ENCODE measurements at places on chromosomes 11 and 22.

DNA sequence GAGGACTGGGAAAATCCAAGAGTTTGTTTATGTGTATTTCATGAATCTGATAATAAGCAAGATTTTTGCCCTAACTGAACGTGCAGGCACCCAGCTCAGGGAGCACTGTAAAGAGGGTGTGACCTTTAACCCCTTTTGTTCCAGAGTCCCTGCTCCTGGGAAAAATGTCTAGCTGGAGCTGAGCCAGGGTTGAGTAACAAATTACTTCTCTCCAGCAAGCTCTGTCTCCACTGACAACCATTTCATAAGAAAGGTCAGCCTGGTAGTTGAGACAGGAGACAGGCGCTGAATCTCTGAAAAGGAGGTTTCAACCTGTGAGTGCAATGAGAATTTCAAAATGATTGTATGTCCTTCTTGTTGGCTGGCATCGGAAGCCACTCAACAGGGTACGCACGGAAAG is 156.4 kb upstream of the NARS2 start:
- no peak for DNase-seq

GRCh38 chr11:65538232-65538914 is 13.5 kb downstream of the SCYL1 start:
- no peak for DNase-seq

GRCh38 chr11:3163241-3163981 is 1.7 kb downstream of the OSBPL5 start:
- no peak for DNase-seq

DNA sequence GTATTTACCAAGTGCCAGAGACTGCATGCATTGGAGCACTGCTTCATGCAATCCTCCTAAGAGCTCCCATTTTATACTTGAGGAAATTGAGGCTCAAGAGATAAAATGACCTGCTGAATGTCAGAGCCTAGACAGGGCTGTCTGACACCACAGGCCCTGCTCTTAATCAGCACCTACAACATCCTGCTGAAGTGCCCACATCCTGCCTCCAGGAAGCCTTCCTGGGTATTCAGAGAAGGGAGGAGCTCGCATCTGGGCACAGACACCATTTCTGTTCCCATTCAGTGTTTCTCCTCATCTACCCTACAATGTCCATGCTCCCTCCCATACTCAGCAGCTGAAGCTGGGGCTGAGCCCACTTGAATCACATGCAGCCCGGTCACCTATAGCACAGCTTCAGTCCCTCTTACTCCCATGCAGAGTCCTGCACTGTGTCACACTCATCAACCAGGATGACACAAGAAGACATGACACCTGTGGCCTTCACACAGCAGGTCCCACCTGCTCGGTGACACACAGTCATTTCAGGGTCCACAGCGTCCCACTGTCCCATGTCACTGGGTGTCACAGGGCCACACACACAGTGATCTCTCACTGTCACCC is 53.1 kb downstream of the PDE2A start:
- no peak for DNase-seq

DNA sequence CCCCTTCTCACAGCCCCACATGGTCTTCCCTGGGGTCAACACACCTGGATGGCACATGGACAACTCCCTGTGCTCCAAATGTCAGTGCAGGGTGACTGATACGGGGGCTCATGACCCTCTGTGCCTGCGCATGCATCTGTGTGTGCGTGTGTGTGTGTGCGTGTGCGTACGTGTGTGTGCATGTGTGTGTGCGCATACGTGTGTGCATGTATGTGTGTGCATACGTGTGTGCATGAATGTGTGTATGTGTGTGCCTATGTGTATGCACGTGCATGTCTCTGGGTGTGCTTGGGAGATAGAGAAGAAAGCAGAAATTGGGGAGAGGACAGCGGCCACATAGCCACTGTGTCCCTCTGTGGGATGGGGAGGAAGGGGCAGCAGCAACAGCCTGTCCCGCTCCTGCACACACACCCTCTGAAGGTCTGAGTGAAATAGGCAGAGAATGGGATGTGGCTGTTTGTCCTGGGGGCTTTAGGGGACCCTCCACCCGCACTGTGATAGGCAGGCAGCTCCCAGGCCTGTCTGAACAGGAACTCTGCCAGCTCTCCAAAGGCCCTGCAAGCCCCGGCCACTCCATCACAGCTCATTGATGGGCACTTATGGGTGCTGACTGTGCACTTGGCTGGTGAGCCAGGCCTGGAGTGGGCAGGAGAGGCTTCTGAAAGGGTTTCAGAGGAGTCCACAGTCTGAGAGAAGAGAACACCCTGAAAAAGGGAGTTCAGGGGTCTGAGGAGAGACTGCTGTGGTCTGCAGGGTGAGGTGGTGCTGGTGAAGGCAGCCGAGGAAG is 28.7 kb upstream of the PICK1 start:
- no peak for DNase-seq

- no peak for DNase-seq
These were observed 22.9 kb downstream of the FAR1 start for GRCh38 chr11:13691286-13691899.

DNA sequence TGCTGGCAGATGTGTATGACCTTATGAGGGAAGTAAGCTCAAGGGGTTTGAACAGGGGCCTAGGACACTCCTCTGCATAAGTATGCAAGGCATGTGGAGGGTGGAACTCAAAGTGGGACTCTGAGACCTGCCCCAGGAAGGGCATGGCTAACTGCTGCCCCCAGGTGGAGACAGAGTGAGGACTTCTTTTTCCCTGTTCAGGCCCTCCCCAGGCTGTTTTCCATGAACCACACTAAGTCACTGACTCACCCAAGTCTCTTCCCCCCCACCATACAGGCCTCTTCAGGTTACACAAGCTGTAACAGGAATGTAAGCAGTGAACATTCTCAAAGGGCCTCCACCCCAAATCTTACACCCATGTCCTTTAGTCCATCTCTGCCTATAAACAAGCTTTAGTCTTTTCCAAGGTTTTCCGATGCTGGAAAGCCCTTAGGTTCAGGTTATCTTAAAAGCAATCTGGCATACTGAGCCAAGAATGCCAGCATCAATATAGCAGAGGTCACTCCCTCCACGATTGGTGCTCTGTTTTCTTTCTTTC is 13.1 kb downstream of the EEF1G start:
- DNase-seq: peak; percentile 85
